Fibroblast of skin of scalp (primary cell): ENCODE measurements at places on chromosomes 11 and 22.

DNA sequence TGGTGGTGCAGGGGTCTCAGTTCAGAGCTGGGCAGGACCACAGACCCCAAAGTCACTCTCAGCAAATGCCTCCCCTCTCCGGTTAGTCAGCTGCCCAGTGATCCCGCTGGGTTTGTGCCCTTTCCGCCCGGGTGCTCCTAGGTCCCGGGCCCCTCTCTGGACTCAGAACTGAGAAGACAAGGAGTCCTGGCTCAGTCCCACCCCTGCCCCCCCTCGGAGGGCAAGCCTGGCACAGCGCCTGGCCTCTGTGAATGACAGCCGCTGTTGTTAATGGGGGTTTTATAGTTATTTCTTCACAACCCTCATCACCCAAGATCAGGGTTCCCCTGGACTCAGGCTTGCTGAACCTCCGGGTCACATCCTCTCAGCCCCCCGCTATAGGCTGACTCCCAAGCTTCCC lies 47.6 kb downstream of the ELFN2 start:
- no peak for DNase-seq

DNA sequence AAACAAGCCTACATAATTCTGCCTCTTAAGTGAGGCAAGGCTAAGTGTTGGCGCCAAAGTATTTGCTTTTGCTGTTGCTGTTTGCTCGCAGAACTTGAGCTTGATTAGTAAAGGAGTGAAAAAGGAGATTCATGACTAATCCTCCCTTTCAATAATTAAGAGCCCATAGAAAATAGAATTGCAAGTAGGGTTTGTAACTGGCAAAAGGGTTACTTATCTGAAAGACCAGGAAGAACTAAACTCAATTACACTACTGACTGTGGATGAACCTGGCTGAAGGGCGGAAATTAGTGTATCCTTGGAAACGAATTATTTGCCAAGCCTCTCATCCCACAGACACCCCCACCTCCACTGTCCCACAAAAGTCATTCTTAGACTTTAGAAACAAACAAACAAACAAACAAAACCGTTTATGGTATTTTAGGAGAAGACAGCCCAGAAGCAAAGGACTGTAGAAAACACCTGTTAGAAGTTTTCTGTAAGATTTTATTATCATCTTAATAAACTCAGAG lies 411 bp upstream of the EXPH5 start:
- DNase-seq, result no peak

DNA sequence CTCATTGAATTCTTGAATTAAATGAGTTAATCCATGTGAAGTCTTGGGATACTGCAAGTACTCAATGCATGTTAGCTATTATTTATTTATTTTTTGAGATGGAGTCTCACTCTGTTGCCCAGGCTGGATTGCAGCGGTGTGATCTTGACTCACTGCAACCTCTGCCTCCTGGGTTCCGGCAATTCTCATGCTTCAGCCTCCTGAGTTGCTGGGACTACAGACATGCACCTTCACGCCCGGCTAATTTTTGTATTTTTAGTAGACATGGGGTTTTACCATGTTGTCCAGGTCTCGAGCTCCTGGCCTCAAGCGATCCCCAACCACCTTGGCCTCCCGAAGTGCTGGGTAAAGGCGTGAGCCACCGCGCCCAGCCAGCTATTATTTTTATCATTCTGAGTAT lies 9.4 kb downstream of the MMP7 start:
- no peak for DNase-seq

DNA sequence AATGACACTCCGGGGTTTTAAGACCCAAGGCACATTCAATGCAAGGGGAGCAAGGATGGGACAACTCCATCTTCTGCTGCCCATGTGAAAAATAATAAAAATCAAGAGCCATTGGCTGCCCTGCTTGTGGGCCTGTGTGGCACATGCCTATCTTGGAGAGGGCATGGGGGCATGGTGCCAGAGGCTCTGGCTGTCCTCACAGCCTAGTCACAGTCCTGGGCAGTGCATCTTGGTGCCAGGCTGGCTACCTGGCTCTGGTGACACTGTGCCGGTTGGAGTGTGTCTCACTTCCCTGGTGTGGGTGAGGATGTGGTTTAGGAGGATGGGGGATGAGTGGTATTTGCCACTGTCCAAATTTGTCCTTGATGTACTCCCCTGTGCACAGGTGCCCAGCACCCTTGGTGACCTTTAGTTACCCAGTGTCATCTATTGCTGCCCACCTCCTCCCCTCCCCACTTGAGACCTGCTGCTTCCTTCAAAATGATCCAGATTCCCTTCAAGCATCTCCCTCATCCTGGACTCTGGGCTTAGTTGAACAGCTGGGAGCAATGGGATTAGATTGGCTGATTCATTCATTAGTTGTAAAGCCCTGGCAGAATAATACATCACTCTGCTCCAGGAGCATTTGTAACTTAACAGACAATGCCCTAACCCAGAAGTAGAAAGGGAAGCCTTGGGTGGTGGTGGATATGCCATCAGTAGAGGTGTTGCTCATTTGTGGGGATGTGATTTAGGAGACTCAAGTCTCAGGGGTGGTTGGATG lies 4.6 kb downstream of the TMEM86A start:
- no peak for DNase-seq

DNA sequence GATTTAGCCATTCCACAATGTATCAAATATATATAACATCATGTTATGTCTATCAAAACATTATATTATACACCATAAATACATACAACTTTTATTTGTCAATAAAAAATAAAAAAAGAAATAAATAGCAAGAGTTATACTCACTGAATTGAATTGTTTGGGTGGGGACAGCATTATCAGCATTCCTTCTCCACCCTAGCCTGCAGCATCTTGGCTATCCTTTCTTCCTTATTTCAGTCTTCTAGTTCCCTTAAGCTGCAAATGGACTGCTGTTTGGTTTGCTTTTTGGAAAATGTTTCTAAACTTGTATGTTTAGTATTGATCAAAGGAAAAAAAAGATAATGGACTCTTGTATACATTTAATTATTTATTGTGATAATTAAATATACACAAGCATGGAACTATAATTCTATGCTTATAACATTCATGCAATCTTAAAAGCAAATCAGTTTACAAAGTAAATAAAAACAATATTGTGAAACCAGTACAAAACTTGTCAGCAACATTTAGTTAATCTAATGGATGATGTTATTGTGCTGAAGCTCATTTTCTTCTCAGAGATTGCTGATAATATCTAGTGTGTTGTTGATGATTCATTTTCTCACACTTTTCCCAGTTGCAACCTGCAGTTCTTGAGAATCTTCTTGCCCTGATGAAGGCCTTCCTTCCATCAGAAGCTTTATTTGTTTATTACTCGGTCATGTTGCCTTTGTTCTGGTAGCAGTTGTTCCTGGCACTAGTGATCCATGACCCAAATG lies 5.0 kb downstream of the ARHGAP42 start:
- no peak for DNase-seq

- DNase-seq, result no peak
Observed at GRCh38 chr11:45166604-45166897, 20.1 kb downstream of the PRDM11 start.
